ENCODE measurements at places on chromosomes 6 and 20.

DNA sequence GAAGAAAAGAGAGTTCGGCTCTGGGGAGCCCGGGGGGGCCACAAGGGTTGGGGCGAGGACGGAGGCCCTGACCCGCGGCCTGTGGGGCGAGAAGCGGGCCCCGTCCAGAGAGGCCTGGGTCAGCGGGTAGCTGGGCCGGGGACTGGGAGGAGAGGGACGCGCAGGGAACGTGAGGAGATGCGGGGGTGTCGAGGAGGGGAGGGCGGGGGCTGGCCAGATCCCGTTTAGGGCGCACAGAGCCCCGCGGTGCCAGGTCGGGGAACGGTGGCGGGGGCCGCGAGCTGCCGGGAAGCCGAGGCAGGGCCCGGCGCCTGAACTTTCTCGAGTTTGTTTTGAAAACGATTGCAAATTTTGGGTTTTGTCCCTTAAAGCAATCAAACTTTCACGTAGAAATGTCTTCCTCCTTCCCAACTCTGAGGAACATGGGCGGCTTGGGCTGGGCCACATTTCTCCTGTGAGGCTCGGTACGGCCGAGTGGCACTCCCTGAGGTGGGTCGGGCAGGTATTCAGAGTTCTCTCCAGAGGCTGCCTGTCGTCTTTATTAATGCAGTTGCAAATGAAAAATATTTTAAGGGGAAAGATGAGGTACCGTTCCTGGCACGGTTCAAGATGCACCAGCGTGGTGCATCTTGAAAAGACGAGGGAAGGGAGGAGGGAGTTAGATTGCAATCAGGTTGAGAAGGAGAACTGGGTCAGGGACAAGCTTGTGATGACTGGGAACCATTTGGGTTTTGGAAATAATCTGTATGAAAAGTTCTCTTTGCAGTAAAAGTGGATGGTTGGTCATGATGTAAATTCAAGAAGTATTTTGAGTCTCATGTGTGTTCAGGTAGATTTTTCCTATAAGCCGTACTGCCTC is 972 bp downstream of the RNF8 start:
- DNase-seq: peak; percentile 4

DNA sequence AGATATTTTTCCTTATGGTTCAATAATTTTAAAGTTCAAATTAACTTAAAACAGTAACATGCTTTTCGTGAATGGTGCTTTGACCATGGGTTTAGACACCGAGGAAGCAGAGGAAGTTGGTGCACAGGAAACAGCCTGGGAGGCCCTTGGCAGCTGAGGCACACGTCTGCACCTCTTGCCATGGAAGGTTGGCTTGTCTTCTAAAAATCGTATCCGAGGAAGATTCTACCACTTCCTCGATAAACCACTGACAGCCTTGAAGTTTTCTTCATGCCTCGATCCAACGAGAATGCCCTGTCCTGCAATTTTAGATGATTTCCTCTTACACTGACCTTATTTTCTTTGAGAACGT is 12.2 kb downstream of the DLL1 start:
- no peak for DNase-seq

DNA sequence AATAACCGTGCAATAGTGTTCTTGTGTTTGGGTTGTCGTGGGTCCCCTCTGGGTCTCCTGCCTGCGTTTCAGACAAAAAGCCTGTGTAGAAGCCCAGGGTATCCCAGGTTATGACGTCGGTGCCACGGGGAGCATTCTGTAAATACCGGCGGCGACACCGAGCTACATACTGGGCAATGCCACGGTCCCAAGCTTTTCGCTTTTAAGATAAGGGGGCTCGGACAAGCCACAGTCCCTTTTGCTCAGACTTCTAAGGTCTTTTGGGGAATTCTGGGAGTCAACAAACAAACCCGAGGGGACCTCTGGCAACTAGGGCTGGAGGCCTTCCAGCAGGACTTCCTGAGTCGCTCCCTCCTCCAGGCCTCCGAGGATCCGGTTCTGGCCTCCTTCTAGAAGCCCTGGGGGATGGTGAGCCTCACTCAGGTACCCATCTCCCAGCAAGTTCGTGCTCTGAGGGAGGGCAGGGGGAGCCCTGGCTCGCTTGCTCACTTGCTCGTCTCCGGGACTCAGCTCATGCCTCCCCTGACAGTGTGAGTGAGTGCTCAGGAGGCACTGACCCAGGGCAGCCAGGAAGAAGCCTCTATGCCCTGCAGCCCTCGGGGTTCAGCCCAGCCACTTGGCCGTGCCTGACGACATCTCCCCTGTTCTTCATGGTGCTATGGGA is 62.4 kb upstream of the MRPS10 start:
- DNase-seq: no peak

DNA sequence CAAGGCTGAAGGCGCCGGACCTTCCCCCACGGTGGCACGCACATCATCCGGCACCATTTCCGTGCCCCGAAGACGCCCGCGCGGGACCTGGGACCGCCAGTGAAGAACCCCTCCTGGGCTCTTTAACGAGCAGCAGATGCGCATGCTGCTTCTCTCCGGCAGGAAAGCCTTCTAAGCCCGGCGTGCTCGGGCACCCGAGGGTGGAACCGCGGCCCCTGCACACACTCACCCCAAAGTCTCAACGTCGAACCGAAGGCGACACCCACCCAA is 240 bp downstream of the FOXQ1 start:
- no peak for DNase-seq

DNA sequence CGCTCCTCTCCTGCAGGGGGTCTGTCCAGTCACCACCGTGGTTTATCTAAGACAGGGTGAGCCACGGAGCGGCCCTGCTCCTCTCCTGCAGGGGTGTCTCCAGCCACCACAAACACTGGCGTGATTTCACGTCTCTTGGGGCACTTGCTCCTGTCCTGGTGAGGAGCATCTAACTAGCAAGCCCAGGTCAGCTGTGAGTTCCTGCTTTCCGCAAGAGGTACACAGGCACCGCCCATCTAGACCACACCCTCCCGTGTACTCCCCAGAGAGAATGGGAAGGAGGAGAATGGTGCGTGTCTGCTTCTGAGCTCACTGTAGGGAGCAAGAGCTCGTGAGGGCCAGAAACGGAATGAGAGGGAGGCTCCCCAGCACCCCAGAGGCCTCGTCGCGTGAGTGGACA is 40.7 kb downstream of the DACT2 start:
- DNase-seq: no peak

- DNase-seq: no peak
Measured at GRCh38 chr20:23449421-23449820, 3.3 kb downstream of the CST11 start.

- DNase-seq: no peak
Measured at GRCh38 chr6:105330364-105330763, 72.5 kb downstream of the PREP start.

DNA sequence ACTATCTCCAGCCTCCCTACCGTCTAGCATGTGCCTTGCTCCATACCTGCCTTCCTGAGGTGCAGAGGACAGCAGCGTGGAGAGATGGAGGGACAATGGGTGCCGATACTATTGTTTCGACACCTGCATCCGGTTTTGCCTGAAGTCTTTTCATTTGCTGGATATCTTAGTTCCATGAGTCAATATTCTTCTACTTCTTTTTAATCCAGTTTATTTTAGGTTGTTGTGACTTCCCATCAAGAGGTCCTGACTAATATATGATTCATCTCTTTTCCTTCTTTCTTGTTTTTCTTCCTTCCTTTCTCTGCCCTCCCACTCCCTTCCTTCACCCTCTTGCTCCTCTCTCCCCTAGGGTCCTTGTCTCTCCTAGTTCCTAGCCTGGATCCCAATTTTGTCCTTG is 91.4 kb downstream of the CDH26 start:
- DNase-seq: no peak

- no peak for DNase-seq
Measured at GRCh38 chr20:58967652-58968429, 13.2 kb upstream of the NELFCD start.

DNA sequence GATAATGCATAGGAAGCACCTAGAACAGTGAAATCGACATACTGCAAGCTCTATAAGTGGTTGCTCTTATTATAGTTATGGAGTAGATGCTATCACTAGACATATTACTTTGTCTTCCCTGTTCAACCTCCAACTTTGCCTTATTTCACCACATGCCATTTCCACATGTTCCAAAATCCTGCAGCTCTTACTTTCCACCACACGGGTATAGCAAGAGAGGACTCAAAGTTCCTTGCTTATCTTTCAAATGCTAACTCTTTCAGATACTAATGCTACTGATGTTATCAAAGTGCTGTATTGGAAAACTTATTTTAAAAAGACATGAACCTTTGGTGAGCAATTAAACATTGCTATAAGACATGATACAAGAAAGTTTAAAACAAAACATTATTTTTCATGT is 1130.1 kb downstream of the HACE1 start:
- DNase-seq: no peak

DNA sequence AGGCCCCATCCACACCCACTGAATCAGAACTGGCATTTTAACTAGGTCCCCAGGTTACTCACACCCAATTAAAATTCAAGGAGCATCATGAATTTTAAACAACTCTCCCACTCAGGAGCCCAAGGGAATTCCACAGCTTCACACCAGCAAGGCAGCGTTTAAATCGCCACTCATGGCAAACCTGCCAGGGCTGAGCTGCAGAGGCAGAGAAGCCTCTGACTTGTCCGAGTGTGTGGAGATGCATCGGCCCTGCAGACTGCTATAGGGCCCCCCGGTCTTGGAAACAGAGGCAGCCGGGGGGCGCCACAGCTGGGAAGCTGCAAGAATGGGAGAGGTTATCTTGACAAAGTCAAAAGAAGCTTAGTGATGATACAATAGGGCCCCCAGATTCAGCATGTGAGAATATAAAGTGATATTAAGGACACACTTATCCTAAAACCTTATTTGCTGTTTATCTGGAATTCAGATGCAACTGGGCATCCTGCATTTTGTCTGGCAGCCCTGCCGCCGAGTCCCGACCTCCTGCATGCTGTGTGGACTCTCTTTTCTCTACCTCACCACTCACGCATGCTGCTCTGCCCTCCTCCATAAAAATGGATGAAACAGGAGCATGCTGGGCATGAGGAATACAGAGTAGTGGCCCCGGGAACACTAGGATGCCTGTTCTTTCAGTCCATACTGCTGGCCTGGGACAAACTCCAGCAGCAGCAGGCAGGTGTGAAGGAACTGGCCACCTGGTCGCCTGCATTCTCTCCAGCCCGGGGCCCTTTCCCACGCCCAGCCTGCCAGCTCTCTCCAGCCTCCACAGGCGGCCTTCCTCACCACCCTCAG is 126.1 kb downstream of the PXDC1 start:
- no peak for DNase-seq

DNA sequence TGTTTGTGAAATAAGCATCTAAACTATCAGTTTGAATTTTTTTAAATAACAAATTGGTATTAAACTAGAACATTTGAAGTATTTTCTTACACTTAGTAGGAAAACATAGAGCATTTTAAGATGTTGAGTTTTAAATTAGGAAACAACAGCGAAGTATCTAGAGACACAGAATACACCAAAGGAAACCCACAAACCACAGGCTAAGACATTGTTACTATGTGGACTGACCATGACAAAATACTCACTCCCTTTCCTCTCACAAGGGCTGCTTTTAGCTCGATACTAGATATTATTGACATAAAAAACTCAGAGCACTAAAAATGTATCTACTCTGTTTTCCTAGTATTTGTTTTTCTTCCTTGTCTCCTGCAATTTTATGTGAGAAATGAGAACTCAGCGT is 266.0 kb upstream of the CITED2 start:
- no peak for DNase-seq

DNA sequence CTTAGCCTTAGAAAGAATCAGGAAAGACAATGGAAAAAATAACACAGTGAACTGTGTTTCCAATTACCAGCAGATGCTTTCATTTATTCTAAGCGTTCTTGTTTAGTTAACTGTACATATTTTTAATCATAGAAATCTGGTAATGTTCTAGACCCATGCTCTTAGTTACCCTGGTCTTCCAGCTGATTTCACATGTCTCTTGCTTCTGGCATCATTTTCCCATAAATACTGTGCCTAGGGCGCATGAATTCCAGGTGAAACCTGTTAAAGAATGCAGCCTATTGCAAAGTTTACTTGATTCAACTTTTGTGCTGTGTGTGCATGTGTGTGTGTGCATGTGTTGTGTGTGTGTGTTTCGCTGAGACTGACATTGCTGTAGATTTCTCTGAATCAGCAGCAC is 178.6 kb downstream of the PDE7B start:
- DNase-seq: no peak

- no peak for DNase-seq
Measured at GRCh38 chr6:109962271-109962670, 15.8 kb upstream of the GPR6 start.

DNA sequence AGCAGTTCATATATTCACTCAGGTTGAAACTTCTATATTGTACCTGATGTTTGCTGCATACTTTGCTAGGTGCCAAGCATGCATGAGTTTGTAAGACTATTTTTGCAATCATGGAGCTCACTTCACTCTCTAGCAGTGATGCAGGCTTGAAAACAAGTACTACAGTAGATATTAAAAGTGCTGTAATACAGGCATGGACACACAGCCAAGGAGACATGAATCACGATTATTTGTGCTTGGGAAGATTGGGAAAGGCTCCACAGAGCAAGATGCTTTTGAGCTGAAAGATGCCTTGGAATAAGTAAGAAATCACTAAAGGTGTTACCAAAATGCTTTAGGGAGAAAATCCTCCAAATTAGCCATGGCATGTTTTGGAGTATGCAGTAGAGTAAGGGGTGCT is 427.4 kb downstream of the UTRN start:
- no peak for DNase-seq

- no peak for DNase-seq
Measured at GRCh38 chr6:13863699-13864155, 49.4 kb upstream of the MCUR1 start.

GRCh38 chr6:28597924-28598722 is 72.4 kb downstream of the GPX5 start:
- no peak for DNase-seq

- no peak for DNase-seq
Measured at GRCh38 chr20:58406422-58407001, 17.5 kb downstream of the VAPB start.

Measured in RPMI8226 (cell line).